HCT116 (cell line): ENCODE measurements at places on chromosomes 5 and 9. TPM values are rescaled to one million over a fixed set of nuclear protein-coding genes. Genes with fewer than 3 reads are reported as not detected.

DNA sequence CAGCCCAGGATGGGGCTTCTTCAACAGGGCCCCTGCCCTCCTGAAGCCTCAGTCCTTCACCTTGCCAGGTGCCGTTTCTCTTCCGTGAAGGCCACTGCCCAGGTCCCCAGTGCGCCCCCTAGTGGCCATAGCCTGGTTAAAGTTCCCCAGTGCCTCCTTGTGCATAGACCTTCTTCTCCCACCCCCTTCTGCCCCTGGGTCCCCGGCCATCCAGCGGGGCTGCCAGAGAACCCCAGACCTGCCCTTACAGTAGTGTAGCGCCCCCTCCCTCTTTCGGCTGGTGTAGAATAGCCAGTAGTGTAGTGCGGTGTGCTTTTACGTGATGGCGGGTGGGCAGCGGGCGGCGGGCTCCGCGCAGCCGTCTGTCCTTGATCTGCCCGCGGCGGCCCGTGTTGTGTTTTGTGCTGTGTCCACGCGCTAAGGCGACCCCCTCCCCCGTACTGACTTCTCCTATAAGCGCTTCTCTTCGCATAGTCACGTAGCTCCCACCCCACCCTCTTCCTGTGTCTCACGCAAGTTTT lies 23.6 kb downstream of the PCDHGC5 start:
- peak; percentile 32 for DNase-seq
- 0 out of 2 replicates have a peak, but pooled peaks cover 2% of the 10 kb centered on the region for H3K36me3 ChIP-seq
- no peaks in the 10 kb centered on the region for H3K27me3 ChIP-seq
- H3K4me3 ChIP-seq, result no peak overlapping the region
- no peak overlapping the region for H3K27ac ChIP-seq

DNA sequence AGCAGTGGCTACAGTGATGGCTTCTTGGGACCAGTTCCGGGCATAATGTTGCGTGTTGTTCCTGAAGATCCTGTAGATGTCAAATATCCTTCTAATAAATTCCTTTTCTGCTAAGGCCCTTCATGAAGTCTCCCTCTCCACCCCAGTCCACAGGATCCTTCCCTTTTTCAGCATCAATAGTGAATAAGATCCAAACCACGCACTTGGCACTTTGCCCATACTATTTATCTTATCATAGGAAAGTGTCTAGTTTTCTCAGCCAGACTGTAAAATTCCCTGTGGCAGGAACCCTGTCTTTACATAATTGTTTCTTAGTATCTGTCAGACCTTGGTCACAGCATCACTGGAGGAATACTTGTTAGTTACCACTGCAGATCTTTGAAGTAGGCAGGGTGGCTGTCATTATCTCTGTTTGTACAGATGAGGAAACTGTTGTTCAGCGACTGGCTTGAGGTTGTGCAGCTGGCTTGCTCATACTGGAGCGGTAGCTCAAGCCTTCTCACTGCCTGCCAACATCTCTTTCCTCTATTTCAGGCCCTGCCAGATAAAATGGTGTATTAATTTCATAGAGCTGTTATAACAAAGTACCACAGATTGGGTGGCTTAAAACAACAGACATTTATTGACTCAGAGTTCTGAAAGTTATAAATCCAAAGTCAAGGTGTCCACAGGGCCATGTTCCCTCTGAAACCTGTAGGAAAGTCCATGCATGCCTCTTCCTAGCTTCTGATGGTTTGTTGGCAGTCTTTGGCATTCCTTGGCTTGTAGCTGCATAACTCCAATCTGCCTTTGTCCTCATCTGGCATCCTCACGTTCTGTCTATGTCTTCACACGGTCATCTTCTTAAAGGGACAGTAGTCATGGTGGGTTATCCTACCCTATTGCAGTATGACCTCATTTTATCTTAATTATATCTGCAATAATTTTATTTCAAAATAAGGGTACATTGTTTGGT lies 33.5 kb upstream of the APC start:
- H3K4me1 ChIP-seq, result peaks cover 18% of the 10 kb centered on the region
- H3K4me3 ChIP-seq, result no peak overlapping the region
- no peaks in the 10 kb centered on the region for H3K27me3 ChIP-seq
- DNase-seq, result no peak
- no peaks in the 10 kb centered on the region for H3K36me3 ChIP-seq

PAX5 gene
- total RNA-seq, result 0.17 TPM

DNA sequence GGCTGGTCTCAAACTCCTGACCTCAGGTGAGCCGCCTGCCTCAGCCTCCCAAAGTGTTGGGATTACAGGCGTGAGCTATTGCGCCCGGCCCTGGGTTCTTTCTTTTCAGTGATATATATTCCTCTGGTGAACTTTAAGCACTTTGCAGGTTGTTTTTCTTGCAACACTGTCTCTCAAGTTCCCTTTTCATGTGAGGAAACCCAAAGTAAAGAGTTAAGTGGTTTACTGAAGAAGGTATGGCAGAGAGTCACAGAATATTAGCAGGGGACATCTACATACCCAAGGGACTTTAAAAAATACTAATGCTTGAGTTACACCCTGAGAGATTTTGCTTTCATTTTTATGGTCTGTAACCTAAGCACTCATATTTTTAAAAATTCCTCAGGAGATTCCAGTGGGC lies 6.7 kb upstream of the GAPT start:
- H3K27ac ChIP-seq, result no peak overlapping the region
- no peak for DNase-seq
- H3K36me3 ChIP-seq, result no peaks in the 10 kb centered on the region
- 0 out of 2 replicates have a peak, but pooled peaks cover 4% of the 10 kb centered on the region for H3K27me3 ChIP-seq

DNA sequence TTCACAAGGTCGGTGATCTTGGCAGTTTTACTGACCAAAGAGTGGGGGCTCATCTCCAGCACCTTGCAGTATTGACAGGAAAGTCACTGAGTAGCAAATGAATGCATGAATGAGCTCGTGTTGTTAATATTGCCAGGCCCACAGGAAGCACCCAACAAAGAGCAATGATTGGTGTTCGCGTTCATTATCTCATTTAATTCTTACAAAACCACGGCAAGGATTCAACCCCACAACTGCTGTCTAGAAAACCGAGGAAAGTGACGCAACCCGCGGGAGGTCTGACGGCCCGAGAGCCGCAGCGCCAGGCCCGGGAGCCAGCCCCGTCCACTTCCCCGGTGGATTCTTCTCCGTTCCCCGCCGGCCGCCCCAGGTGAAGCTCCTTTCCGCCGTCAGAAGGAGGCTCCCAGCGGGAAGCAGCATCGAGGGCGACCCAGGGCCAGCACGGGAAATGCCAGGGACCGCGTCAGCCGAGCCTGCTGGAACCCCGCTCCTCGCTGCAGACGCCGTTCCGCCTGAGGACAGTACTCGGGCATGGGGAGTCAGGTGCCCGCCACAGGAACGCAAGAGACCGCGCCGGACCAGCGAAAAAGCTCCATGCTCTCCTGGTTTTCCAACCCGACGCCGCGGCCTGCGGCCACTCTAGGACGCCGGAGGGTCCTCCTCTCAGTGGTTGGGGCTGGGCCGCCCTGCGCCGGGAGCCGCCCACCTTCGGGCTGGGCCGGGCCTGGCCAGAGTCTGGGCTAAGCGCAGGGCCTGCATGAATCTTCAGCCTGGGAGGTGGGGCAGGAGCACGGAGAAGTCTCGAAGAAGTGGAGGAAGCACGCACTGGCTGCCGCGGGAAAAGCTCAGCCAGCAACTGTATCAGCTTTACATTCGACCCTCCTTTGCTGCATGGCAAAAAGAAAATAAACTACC lies 19.8 kb upstream of the FER start:
- H3K27me3 ChIP-seq, result no peaks in the 10 kb centered on the region
- H3K36me3 ChIP-seq, result no peaks in the 10 kb centered on the region
- peak; percentile 82 for DNase-seq
- H3K4me1 ChIP-seq, result no peaks in the 10 kb centered on the region
- peak overlapping the region; percentile 82 for H3K27ac ChIP-seq

- no peak for DNase-seq
- H3K4me1 ChIP-seq, result no peaks in the 10 kb centered on the region
- H3K27me3 ChIP-seq, result no peaks in the 10 kb centered on the region
- H3K27ac ChIP-seq, result no peak overlapping the region
- no peak overlapping the region for H3K4me3 ChIP-seq
- H3K36me3 ChIP-seq, result no peaks in the 10 kb centered on the region
These were observed 100.7 kb downstream of the LMNB1 start for GRCh38 chr5:126877602-126878001.

GRCh38 chr5:38600329-38601045 lies 44.0 kb upstream of the LIFR start:
- DNase-seq, result no peak
- no peak overlapping the region for H3K27ac ChIP-seq
- no peaks in the 10 kb centered on the region for H3K36me3 ChIP-seq
- H3K27me3 ChIP-seq, result no peaks in the 10 kb centered on the region
- H3K4me1 ChIP-seq, result peaks cover 62% of the 10 kb centered on the region

SPATA31A3 gene
- total RNA-seq, result not detected

PCDHA9 gene
- not detected for total RNA-seq

TEX48 gene
- not detected for total RNA-seq

DNA sequence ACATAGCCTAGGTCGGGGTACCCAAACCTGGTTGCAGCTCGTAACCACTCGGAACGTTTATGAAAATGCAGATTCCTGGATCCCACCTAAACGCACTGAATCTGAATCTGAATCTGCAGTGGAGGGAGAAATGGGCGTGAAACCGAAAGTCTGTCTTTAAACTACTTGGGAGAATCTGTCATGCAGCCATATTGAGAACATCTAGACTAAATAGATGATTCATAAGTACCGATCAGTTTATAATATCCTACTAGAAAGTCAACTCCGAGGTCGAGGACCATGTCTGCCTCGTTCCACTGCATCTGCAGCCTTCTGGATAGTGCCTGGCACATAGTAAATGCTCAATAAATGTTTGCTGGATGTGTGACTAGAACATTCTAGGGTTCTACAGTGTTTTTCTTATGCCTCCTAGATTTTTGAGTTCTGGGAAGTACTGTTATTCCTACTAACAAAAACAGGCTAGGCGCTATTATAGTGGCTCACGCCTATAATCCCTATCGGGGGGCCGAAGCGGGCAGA lies 632 bp downstream of the COQ4 start:
- H3K27me3 ChIP-seq, result no peaks in the 10 kb centered on the region
- H3K4me1 ChIP-seq, result peaks cover 26% of the 10 kb centered on the region
- H3K27ac ChIP-seq, result peak overlapping the region; percentile 93
- DNase-seq, result no peak
- H3K36me3 ChIP-seq, result peaks cover 6% of the 10 kb centered on the region

ARHGEF37 gene
- 7.0 TPM for total RNA-seq

GRCh38 chr5:158714049-158714643 lies 385.6 kb downstream of the EBF1 start:
- no peaks in the 10 kb centered on the region for H3K36me3 ChIP-seq
- H3K27ac ChIP-seq, result no peak overlapping the region
- H3K27me3 ChIP-seq, result no peaks in the 10 kb centered on the region
- no peak overlapping the region for H3K4me3 ChIP-seq

SOX30 gene
- total RNA-seq, result 0.27 TPM

RNF224 gene
- 0.30 TPM for total RNA-seq

SOWAHA gene
- 0.39 TPM for total RNA-seq

GRCh38 chr9:132793606-132794580 lies 84.2 kb downstream of the AK8 start:
- H3K4me1 ChIP-seq, result no peaks in the 10 kb centered on the region
- H3K36me3 ChIP-seq, result no peaks in the 10 kb centered on the region
- 0 out of 2 replicates have a peak, but pooled peaks cover 5% of the 10 kb centered on the region for H3K27me3 ChIP-seq
- no peak overlapping the region for H3K4me3 ChIP-seq

DNA sequence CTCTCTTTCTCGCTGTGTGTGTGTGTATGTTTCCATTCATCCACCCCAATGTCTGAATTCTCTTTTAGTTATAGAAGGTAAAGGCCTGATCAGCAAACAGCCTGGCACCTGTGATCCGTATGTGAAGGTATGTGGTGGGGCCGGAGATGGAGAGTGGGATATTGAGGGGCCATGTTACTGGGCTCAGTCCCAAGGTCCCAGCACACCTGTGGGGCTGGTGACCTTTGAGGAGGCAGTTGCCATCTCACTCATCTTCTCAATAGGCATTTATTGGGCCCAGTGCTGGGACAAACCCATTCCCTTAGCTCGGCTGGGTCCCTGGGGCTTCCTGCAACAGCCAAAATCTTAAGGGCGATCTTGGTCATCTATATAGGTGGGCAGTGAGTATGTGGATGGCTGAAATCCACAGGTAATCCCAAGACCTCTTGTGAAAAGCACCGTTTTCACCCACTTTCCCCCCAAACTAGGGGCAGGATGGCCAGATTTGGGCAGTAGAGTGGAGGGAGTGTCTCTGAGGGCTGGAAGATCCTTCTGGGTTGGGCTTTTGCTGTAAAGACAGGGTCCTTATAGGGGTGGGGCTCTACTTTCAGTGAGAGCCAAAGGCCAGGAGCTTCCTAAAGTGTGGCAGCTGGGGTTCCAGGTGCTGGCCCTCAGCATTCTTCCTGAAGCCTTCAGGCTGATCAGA lies 19.6 kb downstream of the RGS3 start:
- H3K4me1 ChIP-seq, result peaks cover 7% of the 10 kb centered on the region; the same call in 1 of the 2 replicates
- peaks cover 56% of the 10 kb centered on the region; the same call in 1 of the 2 replicates for H3K36me3 ChIP-seq
- no peak for DNase-seq
- H3K27me3 ChIP-seq, result no peaks in the 10 kb centered on the region

GRCh38 chr5:180081481-180081880 lies 9.9 kb upstream of the RNF130 start:
- no peaks in the 10 kb centered on the region for H3K27me3 ChIP-seq
- no peaks in the 10 kb centered on the region for H3K36me3 ChIP-seq
- no peak overlapping the region for H3K27ac ChIP-seq
- H3K4me3 ChIP-seq, result no peak overlapping the region
- peaks cover 10% of the 10 kb centered on the region; the same call in 1 of the 2 replicates for H3K4me1 ChIP-seq
